ENCODE measurements at places on chromosomes 4 and X. TPM values are rescaled to one million over a fixed set of nuclear protein-coding genes. Genes with fewer than 3 reads are reported as not detected.
A peak's percentile ranks its signal among the peaks of the same experiment; 100 is the strongest.

- no peaks in the 10 kb centered on the region for H3K4me1 ChIP-seq
- no peak overlapping the region for H3K27ac ChIP-seq
- no peak for DNase-seq
These were observed 772.9 kb upstream of the SLIT2 start for GRCh38 chr4:19478791-19479190.

- no peak overlapping the region for H3K4me3 ChIP-seq
- peaks cover 20% of the 10 kb centered on the region for H3K36me3 ChIP-seq
- DNase-seq, result no peak
- no peak overlapping the region for H3K27ac ChIP-seq
- H3K4me1 ChIP-seq, result peaks cover 4% of the 10 kb centered on the region
These were observed 121.2 kb upstream of the TET2 start for GRCh38 chr4:105025263-105026017.

- no peak overlapping the region for H3K27ac ChIP-seq
- peaks cover 6% of the 10 kb centered on the region for H3K4me1 ChIP-seq
- H3K4me3 ChIP-seq, result peak overlapping the region; percentile 28
- no peaks in the 10 kb centered on the region for H3K36me3 ChIP-seq
- H3K27me3 ChIP-seq, result peaks cover 15% of the 10 kb centered on the region
These were observed 48.6 kb downstream of the PDGFRA start for GRCh38 chr4:54277691-54278090.

DNA sequence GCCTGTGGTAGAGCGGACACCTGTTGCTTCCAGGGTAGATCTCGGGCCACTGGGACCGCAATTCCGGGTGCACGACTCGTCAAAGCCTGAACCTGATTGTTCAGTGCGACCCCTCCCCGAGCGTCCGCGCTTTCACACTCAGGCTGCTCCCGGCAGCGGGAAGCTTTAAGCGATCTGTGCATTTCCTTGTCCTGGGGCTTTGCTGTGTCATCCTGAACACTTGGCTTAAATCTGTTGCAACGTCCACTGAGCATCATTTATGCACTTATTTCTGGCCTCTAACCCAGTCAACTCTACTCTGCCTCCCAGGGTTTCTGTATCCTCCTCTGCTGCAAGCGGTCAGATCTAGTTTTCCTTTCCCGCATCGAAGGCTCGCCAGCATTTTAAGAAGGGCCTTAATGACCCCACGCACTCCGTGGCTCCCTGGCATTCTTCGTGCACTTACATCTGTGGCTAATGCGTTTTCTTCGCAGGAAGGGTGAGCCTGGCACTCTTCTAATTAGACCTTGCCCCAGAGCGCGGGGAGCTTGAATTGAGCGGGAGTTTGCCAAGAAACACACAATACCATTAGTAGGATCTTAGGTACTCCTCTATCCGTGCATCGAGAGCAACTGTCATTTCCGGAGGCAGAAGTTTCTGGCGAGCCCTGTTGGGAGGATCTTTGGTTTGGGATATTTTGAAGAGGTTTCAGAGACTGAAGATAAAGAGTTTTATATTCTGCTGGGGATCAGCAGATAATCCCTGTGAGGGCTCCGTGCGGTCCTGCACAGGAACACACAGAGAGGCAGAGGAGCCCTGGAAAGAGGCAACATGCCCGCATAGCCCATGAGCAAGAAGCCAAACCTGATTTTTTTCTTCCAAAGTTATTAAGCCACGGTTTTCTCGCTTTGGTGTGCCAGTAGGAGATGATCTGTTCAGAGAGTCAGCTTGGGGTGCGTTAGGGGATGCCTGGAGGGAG lies 654 bp upstream of the DDIT4L start:
- no peak for DNase-seq
- peak overlapping the region; percentile 86 for H3K4me3 ChIP-seq
- peaks cover 54% of the 10 kb centered on the region for H3K27me3 ChIP-seq
- H3K36me3 ChIP-seq, result no peaks in the 10 kb centered on the region
- H3K27ac ChIP-seq, result no peak overlapping the region

Gene KCTD8
- total RNA-seq, result not detected

Gene NCAPG
- total RNA-seq, result 55.3 TPM

Gene RAB40A
- total RNA-seq, result 0.31 TPM

Measured in natural killer cell treated with Interleukin-12 subunit alpha and Interleukin-12 subunit beta and Interleukin-15 and Interleukin-18, amount 100 ng/mL, for 72 hours (primary cell).